ENCODE measurements at places on chromosomes 11 and 22.

- DNase-seq, result no peak
These were observed 3.1 kb downstream of the ZNF202 start for GRCh38 chr11:123738374-123738773.

GRCh38 chr11:115366826-115367225 lies 137.4 kb downstream of the CADM1 start:
- peak; percentile 14 for DNase-seq

GRCh38 chr22:25362215-25362882 lies 142.9 kb downstream of the CRYBB2 start:
- no peak for DNase-seq

DNA sequence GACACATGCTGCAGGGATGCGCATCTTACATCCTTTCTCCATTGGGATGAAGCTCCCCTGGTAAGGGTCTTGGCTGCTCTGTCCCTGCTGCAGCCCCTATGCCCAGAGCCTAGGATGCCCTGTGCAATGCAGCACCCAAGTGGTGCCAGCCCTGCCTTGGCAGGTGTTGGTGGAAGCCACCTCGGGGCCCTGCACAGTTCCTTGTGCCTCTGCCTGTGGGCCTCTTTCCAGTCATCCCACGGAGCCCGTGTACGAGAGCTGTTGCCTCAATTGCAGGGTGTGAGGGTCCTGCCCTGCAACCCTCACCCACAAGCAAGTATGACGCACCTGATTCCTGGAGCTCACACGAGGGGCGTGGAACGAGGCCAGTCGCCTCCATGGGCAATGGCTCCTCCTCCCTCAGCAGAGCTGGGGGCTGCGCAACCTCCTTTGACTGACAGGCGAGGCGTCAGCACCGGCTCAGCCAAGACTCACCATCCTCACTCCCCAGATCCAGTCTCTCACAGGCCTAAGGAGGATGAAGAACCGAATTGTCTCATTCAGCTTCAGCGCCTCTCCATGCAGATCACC lies 719.6 kb downstream of the BRD1 start:
- no peak for DNase-seq

GRCh38 chr11:133832991-133833897 lies 12.1 kb downstream of the SPATA19 start:
- no peak for DNase-seq

DNA sequence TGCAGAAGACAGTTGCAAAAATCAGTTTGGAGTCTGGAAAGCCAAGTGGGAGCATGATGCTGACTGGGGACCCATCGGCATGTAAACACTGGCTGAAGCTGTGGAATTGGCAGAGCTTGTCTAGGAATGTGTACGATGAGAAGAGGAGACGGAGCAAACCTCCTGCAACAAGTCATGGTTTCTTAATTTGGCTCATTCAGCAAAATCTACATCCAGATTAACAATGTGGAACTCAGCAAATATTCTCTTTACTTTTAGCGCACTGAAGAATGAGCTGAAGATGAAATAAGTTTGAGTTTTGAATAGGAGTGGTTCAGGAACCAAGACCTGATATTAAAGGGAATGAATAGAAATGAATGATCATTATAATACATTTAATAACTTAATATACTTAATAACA lies 26.6 kb downstream of the RASSF10 start:
- DNase-seq, result no peak

GRCh38 chr11:83836883-83837654 lies 550.9 kb upstream of the CCDC90B start:
- DNase-seq, result no peak

- no peak for DNase-seq
These were observed 101.4 kb downstream of the GALNT18 start for GRCh38 chr11:11520231-11521015.

DNA sequence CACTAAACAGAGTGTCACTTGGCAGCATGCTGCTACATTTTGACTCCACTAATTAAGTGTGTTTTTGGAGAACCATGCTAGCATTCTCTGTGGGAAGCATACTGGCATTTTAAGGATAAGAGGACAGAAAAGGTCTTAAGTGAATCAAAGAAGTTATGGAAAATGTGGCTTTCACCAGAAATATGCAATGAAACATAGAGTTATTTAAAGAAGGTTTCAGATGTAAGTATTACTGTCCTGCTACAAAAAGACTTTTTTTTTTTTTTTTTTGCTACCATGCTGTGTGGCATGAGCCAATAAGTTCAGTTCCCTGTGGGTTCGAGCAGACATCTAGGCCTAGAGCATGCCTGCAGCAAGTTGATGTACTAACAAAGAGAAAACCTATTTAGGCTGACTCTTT lies 187.6 kb downstream of the MSANTD4 start:
- DNase-seq, result no peak

DNA sequence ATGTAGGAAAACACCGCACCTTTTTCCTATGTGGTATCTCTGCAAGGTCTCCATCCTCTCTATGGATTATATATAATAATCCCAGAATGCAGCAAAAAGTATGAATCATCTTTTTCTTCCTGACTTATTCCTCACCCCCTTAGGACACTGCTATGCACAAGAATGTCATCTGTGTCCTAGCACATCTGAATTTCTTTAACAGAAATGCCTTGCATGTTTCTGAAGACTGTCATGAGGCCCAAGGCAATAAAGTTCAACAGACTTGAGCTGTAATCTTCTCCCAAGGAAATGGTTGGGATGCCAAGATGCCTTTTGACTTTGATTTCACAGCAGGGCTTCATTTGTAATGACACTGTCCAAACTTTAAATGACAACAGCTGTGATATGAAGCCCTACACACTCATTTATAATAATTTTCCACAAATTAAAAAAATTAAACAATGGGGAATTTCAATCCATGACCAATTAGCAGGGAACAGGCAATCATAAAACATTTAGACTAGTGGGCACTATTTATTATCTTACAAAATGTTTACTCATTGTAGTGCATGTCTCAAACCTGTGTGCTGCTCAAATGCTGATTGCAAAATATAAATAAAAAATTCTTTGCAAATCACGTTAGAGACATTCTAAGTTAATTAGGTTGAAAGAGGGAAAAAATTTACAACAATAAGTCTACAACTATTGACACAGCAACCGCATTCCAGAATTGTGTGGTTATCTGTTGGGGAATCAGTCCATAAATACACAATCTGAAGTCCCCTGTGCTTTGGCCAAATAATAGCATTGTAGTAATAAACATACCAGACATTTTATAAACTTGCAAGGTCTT lies 242.3 kb downstream of the SWAP70 start:
- peak; percentile 98 for DNase-seq

DNA sequence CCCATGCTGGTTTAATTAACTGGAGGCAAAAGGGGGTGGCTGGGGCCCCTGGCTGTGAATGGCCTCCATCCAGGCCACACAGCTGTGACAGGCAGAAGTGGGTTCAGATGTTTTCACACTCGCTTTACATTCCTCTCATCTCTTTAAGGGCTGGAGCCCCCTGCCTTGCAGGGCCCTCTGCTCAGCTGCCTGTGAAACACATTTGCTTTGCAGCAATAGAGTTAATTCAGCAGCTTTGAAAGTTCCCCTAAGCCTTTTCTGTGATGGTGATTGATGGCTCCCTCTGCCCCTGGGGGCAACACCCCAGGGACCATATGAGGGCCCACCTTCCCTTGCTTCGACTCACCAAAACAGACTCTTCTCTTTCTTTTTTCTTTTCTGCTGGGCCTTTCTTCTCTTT lies 139.3 kb downstream of the FEZ1 start:
- no peak for DNase-seq

- no peak for DNase-seq
These were observed 202.8 kb upstream of the SEZ6L start for GRCh38 chr22:25966448-25966913.

- peak; percentile 94 for DNase-seq
These were observed 11.2 kb upstream of the TMEM184B start for GRCh38 chr22:38284042-38284402.

DNA sequence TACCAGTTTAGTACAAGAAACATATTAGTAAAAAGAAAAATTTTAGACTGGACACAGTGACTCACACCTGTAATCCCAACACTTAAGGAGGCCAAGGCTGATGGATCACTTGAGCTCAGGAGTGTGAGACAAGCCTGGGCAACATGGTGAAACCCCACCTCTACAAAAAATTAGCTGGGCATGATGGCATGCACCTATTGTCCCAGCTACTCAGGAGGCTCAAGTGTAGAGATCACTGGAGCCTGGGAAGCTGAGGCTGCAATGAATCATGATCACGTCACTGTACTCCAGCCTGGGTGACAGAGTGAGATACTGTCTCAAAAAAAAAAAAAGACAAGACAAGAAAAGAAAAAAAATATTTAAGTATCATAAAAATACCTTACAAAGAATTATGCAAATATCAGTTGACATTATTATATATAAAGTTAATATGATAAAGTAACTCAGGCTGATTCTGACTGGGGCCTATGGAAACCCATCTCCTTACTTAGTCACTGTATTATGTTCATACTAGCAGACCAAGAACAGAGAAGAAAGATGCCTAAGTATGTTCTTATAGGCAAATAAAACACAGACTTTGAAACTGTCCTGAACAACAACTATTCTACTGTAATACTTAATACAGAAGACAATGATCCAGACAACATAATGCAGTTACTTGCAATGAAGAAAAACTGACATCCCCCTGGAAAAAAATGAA lies 27.3 kb downstream of the FAM168A start:
- DNase-seq, result no peak

GRCh38 chr11:2767071-2767470 lies 67.3 kb upstream of the KCNQ1OT1 start:
- DNase-seq, result no peak

DNA sequence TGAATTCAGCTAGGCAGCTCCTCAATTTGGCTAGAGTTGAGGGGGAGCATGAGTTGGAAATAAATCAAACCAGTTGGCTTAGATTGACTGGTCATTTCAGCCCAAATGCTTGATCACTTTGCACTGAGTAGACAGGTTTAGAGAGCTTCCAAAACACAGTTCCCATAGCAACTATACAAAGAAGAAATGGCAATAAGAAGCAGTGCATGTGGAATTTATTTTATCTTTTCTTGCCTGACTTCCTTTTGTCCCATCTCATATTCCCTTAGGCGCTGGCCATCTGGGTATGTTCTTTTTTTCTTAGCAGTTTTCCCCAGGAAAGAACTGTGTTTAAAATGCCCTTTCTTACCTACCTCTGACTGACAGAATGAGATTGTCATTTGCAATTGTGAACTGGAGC lies 38.7 kb upstream of the C11orf87 start:
- no peak for DNase-seq

DNA sequence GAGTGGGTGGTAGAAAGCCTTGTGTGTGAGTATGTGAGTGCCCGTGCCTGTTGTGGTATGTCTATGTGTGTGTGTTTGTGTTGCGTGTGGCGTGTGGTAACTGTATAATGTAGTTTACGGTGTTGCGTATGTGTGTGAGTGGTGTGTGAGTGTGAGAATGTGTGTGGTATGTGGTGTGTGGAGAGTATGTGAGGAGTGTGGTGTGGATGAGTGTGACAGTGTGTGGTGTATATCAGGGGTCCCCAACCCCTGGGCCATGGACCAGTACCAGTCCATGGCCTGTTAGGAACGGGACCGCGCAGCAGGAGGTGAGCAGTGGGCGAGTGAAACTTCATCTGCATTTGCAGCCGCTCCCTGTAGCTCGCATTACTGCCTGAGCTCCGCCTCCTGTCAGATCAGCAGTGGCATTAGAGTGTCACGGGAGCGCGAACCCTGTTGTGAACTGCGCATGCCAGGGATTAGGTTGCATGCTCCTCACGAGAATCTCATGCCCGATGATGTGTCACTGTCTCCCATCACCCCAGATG lies 5.7 kb downstream of the UPK3A start:
- DNase-seq, result peak; percentile 49

DNA sequence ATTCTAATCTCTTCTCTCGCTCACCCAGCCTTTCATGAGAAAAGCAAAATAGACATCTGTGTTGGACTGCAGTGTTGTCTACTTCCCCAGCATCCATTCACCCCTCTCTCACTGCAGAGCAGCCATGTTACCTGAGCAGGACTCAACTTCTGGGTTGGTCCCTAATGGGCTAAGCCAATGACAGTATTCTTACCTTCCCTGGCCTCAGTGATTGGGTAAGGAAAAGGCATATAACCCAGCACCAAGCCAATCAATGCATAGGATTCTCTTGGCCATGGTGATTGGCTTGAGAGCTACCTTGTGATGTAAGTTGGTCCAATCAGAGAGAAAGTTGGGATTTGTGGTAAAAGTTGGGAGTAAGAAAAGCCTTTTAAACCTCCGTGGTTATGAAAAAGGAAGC lies 99.8 kb upstream of the NECTIN1 start:
- DNase-seq, result no peak

GRCh38 chr11:924406-925157 lies 1.1 kb upstream of the AP2A2 start:
- no peak for DNase-seq

DNA sequence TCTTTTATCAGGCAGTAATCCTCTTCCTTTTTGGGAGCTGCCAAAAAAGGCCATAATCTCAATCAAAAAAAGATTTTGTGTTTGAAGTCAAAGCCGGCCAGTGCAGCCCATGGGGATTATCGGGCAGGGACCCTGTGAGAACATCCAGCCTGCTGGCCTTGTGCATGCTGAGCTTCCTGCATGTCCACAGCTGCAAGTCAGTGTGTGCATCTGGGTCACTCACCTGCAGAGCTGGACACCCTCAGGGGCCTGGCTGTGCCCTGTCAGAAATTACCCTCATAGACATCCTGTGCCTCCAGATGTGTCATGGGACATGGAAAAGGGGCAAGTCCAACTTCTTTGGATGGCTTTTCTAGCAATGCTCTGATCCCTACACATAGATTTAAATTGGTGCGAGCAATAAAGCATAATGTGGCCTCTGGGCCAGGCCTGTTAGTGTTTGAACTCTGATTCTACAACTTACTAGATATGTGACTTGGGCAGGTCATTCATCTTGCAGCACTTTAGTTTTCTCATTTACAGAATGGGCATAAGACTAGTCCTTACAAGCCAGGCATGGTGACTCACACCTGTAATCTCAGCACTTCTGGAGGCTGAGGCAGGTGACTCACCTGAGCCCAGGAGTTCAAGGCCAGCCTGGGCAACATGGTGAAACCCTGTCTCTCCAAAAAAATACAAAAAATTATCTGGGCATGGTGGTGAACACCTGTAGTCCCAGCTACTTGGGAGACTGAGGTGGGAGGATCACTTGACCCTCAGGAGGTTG lies 81.6 kb upstream of the LARGE1 start:
- no peak for DNase-seq

- no peak for DNase-seq
These were observed 10.5 kb downstream of the IGSF22 start for GRCh38 chr11:18715476-18715875.

DNA sequence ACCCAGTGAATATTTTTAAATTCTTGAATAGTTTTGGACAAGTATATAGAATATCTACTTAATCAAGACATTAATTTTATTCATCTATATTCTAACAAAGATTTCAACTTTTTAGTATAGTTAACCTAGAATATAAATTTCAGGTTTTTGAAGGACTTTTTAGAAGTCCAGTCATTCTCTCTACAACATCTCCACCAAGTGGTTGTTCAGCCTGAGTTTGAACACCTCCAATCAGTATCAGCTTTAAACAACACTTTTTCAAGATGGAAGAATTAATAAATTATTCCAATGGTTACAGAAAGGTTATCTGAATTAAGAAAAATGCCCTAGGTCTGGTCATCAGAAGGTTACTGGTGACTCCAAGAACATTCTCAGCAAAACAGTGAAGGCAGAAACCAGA lies 31.8 kb downstream of the EIF3M start:
- DNase-seq, result no peak

- no peak for DNase-seq
These were observed 101.0 kb downstream of the GGTLC2 start for GRCh38 chr22:22745225-22746060.

Data from BJ (cell line).